ENCODE measurements at places on chromosomes 16 and 17.
A peak's percentile ranks its signal among the peaks of the same experiment; 100 is the strongest.

- no peak for DNase-seq
These were observed 1093.3 kb upstream of the CDH8 start for GRCh38 chr16:63129411-63130125.

GRCh38 chr17:78428836-78429617 lies 50.6 kb downstream of the PGS1 start:
- DNase-seq = no peak

DNA sequence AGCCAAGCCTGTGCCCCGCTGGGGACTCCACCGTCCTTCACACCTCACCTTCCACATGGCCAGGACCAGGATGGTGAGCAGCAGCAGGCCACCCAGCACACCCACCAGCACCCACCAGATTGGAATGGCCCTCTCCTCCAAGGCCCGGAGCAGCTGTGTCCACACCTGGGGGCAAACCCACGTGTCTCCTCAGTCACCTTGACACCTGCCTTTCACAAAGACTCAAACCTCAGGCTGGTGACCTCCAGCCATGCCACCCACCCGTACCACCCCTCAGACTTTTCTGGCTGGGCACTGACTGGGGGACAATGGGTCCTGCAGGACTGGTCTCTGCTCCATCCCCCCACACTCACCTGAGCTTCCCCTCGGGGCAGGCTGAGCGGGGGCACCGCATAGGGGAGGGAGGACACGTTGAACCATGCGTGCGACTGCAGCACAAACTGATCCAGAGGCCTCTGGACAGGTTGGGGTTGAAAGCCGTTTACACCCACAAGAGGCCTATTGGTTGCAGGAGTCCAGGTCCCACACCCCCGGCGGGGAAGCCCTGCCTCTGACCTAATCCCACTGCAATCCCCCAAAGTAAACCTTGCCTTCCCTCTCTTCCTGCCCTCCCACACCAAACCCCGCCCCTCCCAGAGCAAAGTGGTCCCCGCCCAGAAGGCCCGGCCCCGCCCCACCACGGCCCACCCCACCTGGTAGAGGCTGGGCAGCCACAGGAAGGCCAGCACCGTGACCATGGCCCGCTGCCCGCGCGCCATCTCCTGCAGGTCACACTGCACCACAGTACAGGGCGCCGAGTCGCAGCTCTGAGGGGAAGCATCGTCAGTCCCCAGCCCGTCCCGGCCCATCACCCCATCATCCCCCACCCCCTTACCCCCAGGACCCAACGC lies 10.9 kb upstream of the FAM171A2 start:
- no peak for DNase-seq

GRCh38 chr17:65181237-65182061 lies 44.3 kb downstream of the RGS9 start:
- no peak for DNase-seq

- peak; percentile 77 for DNase-seq
These were observed 1.8 kb downstream of the RAI1 start for GRCh38 chr17:17682737-17683680.

- no peak for DNase-seq
These were observed 100.6 kb downstream of the TANGO6 start for GRCh38 chr16:68943961-68944360.

- no peak for DNase-seq
These were observed 187.0 kb upstream of the RPL38 start for GRCh38 chr17:74016461-74016860.

GRCh38 chr17:40850293-40850972 lies 16.6 kb downstream of the KRT12 start:
- DNase-seq = no peak

GRCh38 chr17:3037259-3037658 lies 26.1 kb downstream of the OR1D5 start:
- DNase-seq = no peak

- no peak for DNase-seq
These were observed 3.2 kb upstream of the NECAB2 start for GRCh38 chr16:83964684-83965443.

DNA sequence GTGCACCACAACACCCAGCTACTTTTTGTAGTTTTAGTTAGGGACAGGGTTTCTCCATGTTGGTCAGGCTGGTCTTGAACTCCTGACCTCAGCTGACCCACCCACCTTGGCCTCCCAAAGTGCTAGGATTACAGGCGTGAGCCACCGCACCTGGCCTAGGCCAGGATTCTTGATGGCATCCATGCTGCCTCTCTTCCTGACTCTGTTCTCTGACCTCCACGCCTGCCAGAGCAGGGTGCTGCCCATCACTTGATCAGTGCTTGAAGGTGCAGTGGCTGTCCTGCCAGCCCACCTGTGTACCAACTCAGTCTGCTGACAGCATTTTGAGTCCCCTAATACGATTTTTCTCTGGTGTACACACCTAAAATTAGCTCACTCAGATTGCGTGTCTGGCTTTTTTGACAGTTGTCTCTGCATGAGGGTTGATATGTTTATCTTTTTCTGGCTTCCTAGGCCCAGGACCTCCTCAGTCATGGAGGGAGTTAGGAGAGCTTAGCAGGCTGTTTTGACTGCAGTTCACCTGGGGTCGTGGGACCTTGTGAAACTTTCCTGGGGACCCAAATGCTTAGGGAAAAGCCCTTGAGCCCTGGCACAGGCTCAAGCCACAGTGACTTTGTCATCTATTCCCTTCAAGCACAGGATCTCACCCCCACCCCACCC lies 5.9 kb downstream of the HAS3 start:
- no peak for DNase-seq

GRCh38 chr16:1293921-1294656 lies 15.3 kb upstream of the UBE2I start:
- no peak for DNase-seq

GRCh38 chr16:86826941-86827340 lies 248.6 kb downstream of the FOXL1 start:
- no peak for DNase-seq

DNA sequence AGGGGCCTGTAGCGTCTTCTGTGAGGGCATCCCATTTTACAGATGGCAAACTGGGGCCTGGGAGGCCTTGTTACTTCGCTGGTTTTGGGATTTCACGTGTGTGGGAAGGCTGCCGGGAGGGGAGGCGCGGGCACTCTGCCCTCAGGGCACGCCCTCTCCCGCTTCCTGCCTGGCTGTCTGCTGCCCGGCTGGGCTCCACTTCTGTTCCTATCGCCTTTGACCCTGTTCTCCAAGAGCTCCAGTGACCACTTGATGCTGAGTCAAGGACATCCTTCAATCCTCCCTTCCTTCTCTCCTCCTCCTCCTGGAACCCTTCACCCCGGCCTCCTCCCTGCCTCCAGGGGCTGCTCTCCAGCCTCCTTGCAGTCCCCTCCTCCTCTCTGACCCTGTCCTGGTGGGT lies 16.0 kb downstream of the SPNS3 start:
- no peak for DNase-seq

GRCh38 chr16:30535106-30535776 lies 583 bp upstream of the ZNF747 start:
- no peak for DNase-seq

DNA sequence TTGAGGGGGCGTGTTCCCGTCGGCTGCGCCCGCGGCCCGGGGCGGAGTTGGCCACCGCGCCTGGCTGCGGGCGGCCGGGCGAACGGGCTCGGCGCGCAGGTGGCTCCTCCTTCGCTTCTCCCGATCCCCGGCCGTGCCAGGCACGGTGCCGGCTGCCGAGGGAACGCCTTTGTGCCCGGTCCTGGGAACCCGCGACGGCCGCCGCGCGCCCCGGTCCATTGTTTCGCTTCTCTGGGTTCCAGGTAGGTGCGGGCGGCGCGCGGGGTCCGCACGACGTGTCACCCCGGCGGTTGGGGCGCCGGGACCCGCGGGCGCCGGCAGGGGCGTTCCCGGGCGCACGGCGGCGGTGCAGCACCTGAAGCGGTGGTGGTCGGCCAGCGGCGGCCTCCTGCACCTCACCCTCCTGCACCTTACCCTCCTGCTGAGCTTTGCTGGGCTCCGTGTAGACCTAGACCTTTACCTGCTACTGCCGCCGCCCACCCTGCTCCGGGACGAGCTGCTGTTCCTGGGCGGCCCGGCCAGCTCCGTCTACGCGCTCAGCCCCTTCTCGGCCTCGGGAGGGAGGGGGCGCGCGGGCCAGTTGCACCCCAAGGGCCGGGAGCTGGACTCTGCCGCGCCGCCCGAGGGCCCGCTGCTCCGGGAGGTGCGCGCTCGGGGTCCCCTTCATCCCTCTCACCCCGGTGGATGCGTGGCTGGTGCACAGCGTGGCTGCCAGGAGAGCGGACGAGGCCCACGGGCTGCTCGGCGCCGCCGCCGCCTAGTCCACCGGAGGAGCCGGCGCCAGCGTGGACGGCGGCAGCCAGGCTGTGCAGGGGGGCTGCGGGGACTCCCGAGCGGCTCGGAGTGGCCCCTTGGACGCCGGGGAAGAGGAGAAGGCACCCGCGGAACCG lies 99.9 kb downstream of the EFCAB13 start:
- no peak for DNase-seq

DNA sequence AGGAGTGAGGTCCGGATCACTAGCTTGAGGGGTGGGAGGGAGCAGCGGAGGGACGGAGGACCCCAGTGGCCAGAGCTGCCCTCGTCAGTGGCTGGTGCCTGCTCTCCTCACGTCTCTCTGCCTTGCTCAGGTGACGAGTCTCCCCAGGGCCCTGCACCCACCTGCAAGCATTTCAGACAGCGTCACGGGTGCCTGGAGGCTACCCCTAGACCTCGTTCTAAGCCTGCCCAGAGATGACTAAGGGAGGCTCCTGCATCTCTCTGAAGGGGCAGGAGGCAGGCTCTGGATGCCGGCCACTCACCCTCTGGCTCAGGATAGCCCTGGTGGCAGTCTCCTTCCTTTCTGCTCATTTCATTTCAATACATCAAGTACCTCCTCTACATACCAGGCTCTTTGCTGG lies 68.8 kb downstream of the MRC2 start:
- DNase-seq = no peak

GRCh38 chr17:66633317-66633965 lies 201.5 kb upstream of the CACNG5 start:
- no peak for DNase-seq

DNA sequence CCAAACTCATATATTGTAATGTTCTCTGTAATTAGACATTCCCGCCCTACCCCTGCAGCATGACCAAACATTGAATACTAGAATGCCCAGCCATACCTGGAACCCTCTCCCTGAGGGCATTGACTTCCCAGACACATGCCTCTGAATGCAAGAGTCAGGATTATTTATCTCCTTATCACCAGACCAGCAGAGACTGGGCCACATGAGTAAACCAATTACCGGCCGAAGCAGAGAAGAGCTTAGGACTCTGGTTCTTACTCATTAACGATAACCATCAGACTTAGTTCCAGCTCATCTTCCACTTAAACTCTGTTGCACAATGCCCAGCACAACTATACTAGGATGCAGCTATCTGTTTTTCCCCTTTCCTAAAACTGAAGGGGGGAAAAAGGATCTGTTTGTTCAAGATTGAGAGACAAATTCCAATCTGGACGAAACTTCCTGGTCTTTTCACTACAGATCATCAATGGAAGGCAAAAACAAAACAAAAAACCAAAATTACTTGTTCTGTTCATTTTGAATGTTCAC lies 88.2 kb upstream of the CORO6 start:
- DNase-seq = no peak

GRCh38 chr17:76742958-76743357 lies 5.0 kb downstream of the MFSD11 start:
- no peak for DNase-seq

All from amniotic stem cell (primary cell).